ENCODE measurements at places on chromosomes 4 and X. TPM values are rescaled to one million over a fixed set of nuclear protein-coding genes. Genes with fewer than 3 reads are reported as not detected.

The AFM gene
- not detected for total RNA-seq

The OTC gene
- total RNA-seq: 0.16 TPM

The MAGEC1 gene
- total RNA-seq: not detected

The SMIM31 gene
- not detected for total RNA-seq

The SPANXD gene
- not detected for total RNA-seq

The GIMD1 gene
- total RNA-seq: not detected

The ZCCHC18 gene
- total RNA-seq: 0.69 TPM

The APLN gene
- total RNA-seq: 0.32 TPM

The ADH1B gene
- 104 TPM for total RNA-seq

The PRICKLE3 gene
- total RNA-seq: 4.5 TPM

The SULT1B1 gene
- total RNA-seq: not detected

The TMPRSS11E gene
- total RNA-seq: not detected

The GPM6B gene
- total RNA-seq: 7.7 TPM

The MGARP gene
- 4.0 TPM for total RNA-seq

The RAB28 gene
- 6.0 TPM for total RNA-seq

The USP27X gene
- 3.0 TPM for total RNA-seq

The PALLD gene
- total RNA-seq: 62.4 TPM

The HELT gene
- not detected for total RNA-seq

The SMAD1 gene
- 22.1 TPM for total RNA-seq

The GABRG1 gene
- total RNA-seq: not detected

The MAOA gene
- 7.0 TPM for total RNA-seq

The PACRGL gene
- total RNA-seq: 16.5 TPM

The NMU gene
- total RNA-seq: not detected

The LDB2 gene
- 191 TPM for total RNA-seq

The DIPK2B gene
- not detected for total RNA-seq

The CT45A5 gene
- total RNA-seq: not detected

The MAGEC2 gene
- total RNA-seq: not detected

The RLIM gene
- total RNA-seq: 39.9 TPM

The NXF2 gene
- not detected for total RNA-seq

The NSUN7 gene
- total RNA-seq: not detected

The LRRC66 gene
- total RNA-seq: 0.77 TPM

The CCDC160 gene
- not detected for total RNA-seq

The IGSF1 gene
- total RNA-seq: not detected

The ITM2A gene
- 2.1 TPM for total RNA-seq

The GRIA3 gene
- 2.1 TPM for total RNA-seq

The IL15 gene
- total RNA-seq: 2.4 TPM

The DRP2 gene
- 1.9 TPM for total RNA-seq

The NPY1R gene
- total RNA-seq: not detected

The SPATA4 gene
- not detected for total RNA-seq

The RXFP1 gene
- 0.34 TPM for total RNA-seq

The SUPT20HL2 gene
- total RNA-seq: not detected

The RBM46 gene
- under 0.01 TPM for total RNA-seq

The GAGE12J gene
- not detected for total RNA-seq

The MTNR1A gene
- not detected for total RNA-seq

The PLXNB3 gene
- total RNA-seq: 0.95 TPM

The BMP15 gene
- total RNA-seq: not detected

The TBC1D1 gene
- 37.4 TPM for total RNA-seq

The HAND2 gene
- 8.4 TPM for total RNA-seq

The PNCK gene
- 0.17 TPM for total RNA-seq

The TXK gene
- total RNA-seq: 0.16 TPM
